ENCODE measurements at places on chromosomes 2 and 18. TPM values are rescaled to one million over a fixed set of nuclear protein-coding genes. Genes with fewer than 3 reads are reported as not detected.

The ELOA2 gene
- not detected for total RNA-seq

The ONECUT2 gene
- total RNA-seq = not detected

The TSPYL6 gene
- total RNA-seq = not detected

The CTAGE1 gene
- not detected for total RNA-seq

The OSR1 gene
- not detected for total RNA-seq
